Jurkat, Clone E6-1 (cell line): ENCODE measurements at places on chromosomes 3 and 15.
A peak's percentile ranks its signal among the peaks of the same experiment; 100 is the strongest.

GRCh38 chr3:183904833-183905780 is 20.4 kb upstream of the PARL start:
- DNase-seq: no peak

DNA sequence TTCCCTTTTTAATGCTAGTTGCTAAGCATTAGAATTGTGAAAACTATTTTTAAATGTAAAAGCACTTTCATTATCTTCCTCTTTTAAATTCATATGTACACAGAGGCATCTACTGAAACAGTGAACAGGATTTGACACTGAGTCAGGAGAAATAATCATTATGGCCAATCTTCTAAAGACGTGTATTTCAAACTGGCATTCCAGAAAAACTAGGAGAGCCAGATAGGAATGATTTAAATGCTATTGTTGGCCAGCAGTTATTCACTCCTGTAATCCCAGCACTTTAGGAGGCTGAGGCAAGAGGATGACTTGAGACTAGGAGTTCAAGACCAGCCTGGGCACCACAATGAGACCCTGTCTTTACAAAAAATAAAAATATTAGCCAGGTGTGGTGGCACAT is 67.6 kb upstream of the RAP2B start:
- no peak for DNase-seq

- DNase-seq: no peak
These were observed 1.1 kb upstream of the VIPR1 start for GRCh38 chr3:42501321-42501680.

GRCh38 chr3:188125076-188125475 is 28.9 kb upstream of the LPP start:
- no peak for DNase-seq

DNA sequence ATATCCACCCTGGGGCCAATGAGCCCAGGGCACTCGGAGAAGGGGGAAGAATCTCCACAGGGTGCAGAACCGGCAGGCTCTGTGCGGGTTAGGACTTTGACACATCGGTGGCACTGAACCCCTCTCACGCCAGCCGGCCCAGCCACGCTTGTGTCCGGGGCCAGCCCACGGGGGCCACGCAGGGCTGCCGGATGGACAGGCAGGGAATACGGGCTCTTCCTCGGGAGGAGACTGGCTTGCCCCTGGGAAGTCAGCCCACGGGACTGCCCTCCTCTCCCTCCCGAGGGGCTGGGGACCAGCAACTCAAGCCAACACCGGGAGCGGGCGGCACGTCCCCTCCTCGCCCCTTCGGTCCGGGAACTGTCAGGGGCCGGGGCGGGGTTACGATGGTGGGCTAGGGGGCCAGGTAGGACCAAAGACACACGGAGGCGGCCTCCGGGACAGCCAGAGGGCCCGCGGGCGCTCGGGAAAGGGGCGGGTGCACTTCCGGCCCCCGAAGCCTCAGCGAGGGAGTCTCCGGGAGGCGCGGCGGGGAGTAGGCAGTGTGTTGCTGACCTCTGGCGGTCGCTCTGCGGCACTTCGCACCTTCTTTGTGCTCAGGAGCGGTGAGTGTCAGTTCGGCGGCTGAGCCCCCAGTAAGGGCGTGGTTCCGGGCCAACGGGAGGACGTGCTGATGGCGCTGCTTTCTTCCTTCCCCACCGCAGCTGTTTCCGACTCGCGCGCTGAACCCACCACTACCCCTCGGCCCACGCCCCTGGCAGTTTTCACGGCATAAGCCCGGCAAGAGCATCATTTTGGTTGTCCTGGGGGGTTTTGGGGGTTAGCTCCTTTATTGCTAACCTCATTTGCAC is 5.1 kb upstream of the CYP8B1 start:
- DNase-seq: peak; percentile 89

- no peak for DNase-seq
These were observed 261.5 kb upstream of the ZNF385D start for GRCh38 chr3:22012471-22012870.

DNA sequence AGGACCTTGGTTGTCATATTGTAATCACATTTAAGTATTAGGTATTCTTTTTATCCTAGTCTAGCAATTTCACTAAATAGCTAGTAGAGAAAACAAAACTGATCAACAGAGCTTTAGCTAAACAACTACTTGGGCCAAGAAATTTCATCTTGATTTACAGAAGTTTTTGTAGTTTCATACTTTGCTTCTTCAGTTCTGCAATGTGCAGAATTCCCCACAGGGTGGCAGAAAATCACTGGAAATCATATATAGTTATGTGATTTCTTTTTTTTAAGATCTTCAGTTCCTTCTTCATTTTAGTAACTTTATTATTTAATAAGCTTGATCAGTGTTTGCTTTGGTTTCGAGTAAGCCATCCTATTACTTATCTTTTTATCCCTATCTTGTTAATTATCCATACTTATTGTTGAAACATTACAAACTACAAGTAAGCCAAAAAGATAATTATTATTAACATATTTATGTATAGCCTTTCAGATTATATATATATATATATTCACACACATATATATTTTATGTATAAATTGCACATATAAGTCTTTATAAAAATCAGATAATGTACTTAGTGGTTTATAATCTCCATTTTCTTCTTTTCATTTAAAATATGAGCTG is 2.2 kb upstream of the BNIP2 start:
- DNase-seq: peak; percentile 62

GRCh38 chr3:151093905-151094304 is 8.4 kb downstream of the MED12L start:
- DNase-seq: no peak

- no peak for DNase-seq
These were observed 64.7 kb downstream of the ISG20 start for GRCh38 chr15:88703533-88703932.

DNA sequence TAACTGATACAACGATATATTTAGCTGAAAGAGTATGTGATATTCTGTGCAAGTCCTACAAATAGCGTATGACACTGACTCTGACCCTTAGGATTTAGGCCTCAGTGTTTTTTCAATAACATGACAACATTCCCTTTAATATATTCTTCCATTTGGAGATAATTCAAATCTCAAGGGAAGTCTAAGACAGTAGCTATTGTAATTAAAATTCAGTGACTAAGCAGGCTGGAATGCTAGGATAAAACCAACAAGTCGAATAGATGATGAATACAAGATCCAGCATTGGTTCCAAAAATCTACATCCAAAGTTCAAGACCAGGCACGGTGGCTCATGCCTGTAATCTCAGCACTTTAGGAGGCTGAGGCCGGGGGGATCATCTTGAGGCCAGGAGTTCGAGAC is 56.2 kb downstream of the QTRT2 start:
- no peak for DNase-seq

DNA sequence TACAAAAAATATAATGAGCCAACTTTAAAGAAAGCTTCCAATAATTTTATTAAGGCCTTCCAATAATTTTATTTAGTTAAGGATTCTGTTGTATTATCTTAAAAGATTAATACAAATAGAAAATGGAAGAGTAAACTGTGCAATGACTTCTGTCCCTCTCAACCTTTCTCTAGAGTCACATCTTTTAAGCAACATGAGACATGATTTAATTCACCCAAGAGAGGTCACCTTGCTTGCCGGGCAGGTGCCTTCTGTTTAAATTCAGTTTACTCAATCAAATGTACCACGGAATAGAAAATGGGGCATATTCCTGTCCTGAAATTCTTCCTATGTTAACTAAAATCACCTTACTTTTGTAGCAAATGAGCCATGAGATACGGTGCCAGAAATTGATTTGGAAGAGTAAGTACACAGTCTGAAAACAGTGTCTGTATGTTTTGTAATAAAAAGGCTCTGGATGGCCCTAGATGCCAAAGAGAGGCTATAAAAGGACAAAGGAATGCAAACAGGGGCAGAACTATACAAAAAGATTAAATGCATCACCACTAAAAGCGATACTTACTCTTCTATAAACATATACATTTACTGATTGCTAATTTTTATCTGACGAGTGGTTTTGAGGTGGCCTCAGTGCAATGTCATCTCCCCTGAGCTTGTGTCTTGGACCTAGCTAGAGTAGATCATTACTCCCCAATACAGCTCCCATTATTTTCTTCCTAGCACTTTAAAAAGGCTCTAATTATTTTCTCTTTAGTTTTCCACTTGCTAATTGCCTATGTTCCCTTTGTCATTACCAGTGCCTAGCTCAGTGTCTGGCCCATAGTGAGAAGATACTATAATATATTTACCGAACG is 134.0 kb downstream of the FHIT start:
- no peak for DNase-seq

DNA sequence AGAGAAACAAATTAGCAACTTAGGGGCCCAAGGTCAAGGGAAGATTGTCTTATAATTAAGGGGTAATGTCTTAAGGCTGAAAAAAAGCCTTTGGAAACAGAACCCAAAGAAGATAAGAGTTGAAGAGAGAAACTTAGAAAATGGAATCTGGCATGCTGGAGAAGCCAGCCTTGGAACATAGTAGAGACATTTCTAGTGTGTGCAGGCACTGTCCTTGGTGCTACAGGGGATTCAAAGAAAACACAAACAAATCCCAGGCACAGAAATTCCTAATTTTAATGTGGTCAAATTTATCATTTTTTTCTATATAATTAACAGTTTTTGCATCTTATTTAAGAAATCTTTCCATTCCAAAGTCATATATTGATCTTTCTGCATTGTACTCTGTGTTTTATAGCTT is 89.4 kb downstream of the NR1D2 start:
- no peak for DNase-seq

GRCh38 chr15:80710635-80711554 is 15.8 kb downstream of the ABHD17C start:
- DNase-seq: no peak

DNA sequence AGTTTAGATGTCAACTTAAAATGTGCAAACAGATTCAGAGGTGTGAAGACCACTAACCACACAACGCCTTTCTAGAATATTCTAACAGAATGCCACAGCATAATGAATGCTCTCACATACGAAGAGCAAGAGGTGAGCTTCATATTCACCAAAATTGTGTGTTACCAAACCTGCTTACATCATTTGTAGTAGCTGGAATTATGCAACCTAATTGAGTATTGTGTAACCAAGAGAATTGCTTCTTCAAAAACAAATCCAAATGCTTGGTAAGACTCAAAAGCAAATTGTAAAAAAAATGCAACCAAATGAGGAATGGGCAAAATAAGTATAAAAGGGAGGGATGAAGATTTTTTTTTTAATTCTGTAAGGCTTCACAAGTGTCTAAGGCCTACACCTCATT is 160.7 kb downstream of the TAFA4 start:
- no peak for DNase-seq

GRCh38 chr3:189636048-189636447 is 4.9 kb downstream of the TP63 start:
- DNase-seq: no peak

DNA sequence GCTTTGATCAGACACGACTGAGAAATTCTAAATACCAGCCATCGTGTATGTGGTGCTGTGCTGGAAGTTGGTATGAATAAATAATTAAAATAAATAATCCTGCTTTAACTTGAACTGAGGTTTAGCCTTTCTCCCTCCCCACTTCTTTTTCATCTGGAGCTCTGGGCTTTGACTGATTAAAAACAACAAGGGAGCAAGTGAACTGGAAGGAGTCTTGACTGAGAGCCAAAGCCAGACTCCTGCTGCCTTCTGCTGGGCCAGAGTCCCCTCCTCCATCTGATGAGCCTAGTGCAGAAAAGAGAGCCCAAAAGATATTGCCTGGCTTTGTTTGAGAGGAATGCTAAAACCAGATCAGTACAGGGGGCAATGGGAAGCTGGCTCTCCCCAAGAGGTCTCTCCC is 96.0 kb downstream of the CCNL1 start:
- DNase-seq: no peak

- DNase-seq: no peak
These were observed 4.7 kb downstream of the AMT start for GRCh38 chr3:49417516-49418120.

- no peak for DNase-seq
These were observed 191.6 kb upstream of the TOPAZ1 start for GRCh38 chr3:44050101-44050500.

GRCh38 chr3:54034971-54035370 is 87.4 kb upstream of the CACNA2D3 start:
- no peak for DNase-seq

GRCh38 chr3:98521897-98522543 is 682 bp downstream of the CLDND1 start:
- DNase-seq: peak; percentile 11

DNA sequence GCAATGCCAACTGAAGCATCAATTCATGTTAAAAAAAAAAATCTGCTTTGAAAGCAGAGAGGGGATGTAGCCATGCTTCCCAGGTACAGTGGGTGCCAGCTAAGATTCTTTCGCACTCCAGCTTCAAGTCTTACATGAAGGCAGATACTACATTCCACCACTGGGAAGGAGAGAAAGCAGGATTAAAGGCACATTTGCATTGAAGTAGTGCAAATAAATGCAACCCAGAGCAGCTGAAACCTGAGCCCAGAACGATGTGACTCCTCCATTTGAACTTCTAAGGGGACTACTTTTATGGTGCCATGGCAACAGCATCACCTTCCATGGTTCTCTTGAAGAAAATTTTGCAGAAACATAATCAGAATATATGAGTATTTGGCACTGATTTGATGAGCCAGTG is 19.1 kb upstream of the GJD2 start:
- DNase-seq: no peak

GRCh38 chr3:16768014-16768413 is 116.7 kb upstream of the PLCL2 start:
- no peak for DNase-seq

DNA sequence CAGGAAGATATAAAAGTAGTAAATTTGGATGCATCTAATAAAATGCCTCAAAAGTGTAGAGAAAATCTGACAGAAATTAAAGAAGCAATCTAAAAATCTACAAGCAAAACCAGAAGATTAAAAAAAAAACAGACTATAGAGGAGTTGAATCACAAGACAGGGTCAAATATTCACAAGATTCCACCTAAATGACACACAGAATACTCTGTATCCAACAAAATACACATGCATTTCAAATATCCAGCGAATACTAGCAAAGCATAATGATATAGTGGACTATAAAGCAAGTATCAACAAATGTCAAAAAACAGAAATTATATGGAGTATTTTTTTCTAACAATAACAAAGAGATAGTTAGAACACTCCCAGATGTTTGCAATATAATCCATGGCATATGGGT is 20.5 kb upstream of the ACTC1 start:
- no peak for DNase-seq

GRCh38 chr3:177787279-177788041 is 590.2 kb upstream of the TBL1XR1 start:
- DNase-seq: no peak

DNA sequence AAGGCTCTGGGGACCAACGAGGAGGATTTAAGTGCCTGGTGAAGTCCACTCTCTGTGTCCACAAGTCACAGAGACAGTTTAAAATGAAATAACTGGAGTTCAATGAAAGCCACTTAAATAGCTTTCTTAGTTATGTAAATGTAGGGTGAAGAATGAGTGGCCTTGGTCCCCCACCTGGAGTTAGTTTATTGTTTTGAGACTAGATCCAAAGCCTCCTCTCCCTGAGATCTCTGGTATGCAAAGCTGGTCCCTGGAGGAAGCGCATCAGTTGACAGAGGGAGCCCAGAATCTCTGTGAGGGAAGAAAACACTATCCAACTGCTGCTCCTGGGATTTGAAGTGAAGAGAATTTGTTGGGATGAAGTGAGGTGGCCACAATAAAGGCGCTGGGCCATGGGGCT is 40.5 kb downstream of the EXOG start:
- no peak for DNase-seq

GRCh38 chr15:67098768-67099282 is 33.4 kb downstream of the SMAD3 start:
- DNase-seq: no peak

- no peak for DNase-seq
These were observed 99.4 kb upstream of the MRPL3 start for GRCh38 chr3:131602011-131602779.

- no peak for DNase-seq
These were observed 24.1 kb upstream of the MRPS22 start for GRCh38 chr3:139319428-139320402.
